ENCODE measurements at places on chromosomes 4 and X. TPM values are rescaled to one million over a fixed set of nuclear protein-coding genes. Genes with fewer than 3 reads are reported as not detected.

DNA sequence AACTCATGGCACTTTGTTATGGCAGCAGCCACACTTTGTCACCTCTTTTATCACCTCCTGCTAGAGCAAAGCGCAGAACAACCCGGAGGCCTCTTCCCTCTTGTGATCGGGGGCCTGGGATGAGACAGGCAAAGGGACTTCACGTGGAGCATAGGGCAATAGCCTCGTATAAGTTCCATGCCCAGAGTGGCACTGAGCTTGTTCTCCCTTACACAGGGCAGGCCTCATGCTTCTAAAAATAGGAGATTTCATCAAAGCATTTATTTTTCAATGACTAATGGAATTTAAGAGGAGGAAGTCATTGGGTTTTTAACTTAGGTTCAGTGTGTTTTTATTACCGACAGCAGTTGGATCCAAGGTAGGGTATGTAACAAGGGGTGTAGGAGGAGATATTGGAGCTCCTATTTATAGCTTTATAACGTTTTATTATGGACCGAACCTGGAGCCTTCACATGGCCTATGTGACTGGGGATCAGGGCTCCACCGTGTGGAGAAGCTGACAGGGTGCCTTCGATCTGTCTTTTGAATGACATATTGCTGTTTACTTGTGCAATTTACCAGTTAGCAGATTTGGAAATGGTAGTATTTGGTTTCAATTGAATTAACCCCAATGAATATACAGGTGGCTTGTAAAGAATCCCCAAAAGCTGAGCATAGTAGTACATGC, 93.8 kb downstream of the SLC2A9 start:
- no peaks in the 10 kb centered on the region for H3K27me3 ChIP-seq
- DNase-seq = no peak
- no peak overlapping the region for H3K4me3 ChIP-seq

- H3K4me3 ChIP-seq = no peak overlapping the region
- DNase-seq = peak; percentile 4
- no peaks in the 10 kb centered on the region for H3K4me1 ChIP-seq
- H3K36me3 ChIP-seq = peaks cover 7% of the 10 kb centered on the region
Measured at GRCh38 chr4:169677150-169677748, 56.9 kb downstream of the CLCN3 start.

DNA sequence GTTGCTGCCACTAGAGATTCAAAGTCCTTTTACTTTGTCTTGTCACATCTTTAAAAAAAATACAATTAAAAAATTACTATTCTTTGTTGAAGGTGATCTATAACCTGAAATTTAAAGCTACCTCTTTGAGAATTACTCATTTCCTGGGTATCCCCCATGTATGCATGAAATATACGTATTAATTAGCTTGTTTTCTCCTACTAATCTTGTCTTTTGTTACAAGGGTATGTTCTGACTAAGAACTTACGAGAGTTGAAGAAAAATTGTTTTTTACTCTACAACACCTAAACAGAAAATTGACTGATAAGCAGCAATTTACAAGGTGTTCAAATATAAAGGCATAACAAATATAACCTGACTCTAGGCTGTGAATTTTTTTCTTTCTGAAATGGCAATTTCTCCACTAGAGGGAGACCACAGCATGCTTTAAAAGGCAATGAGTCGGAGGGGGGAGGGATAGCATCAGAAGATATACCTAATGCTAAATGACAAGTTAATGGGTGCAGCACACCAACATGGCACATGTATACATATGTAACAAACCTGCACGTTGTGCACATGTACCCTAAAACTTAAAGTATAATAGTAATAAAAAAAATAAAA, 249.6 kb downstream of the OPHN1 start:
- H3K36me3 ChIP-seq = no peaks in the 10 kb centered on the region
- H3K27ac ChIP-seq = no peak overlapping the region

GRCh38 chr4:110619463-110620247, 3.2 kb downstream of the PITX2 start:
- no peak overlapping the region for H3K4me3 ChIP-seq
- no peak for DNase-seq
- H3K4me1 ChIP-seq = peaks cover 47% of the 10 kb centered on the region
- H3K27me3 ChIP-seq = peaks cover 100% of the 10 kb centered on the region
- no peaks in the 10 kb centered on the region for H3K36me3 ChIP-seq
- no peak overlapping the region for H3K27ac ChIP-seq

The FABP2 gene
- not detected for total RNA-seq

GRCh38 chrX:123835661-123836371, 24.0 kb upstream of the XIAP start:
- no peaks in the 10 kb centered on the region for H3K27me3 ChIP-seq
- no peaks in the 10 kb centered on the region for H3K36me3 ChIP-seq
- no peaks in the 10 kb centered on the region for H3K4me1 ChIP-seq
- no peak overlapping the region for H3K4me3 ChIP-seq

- H3K27me3 ChIP-seq = no peaks in the 10 kb centered on the region
- no peaks in the 10 kb centered on the region for H3K4me1 ChIP-seq
- H3K4me3 ChIP-seq = no peak overlapping the region
- DNase-seq = no peak
- no peak overlapping the region for H3K27ac ChIP-seq
- H3K36me3 ChIP-seq = no peaks in the 10 kb centered on the region
Measured at GRCh38 chrX:105331244-105331643, 110.8 kb upstream of the TEX13A start.

DNA sequence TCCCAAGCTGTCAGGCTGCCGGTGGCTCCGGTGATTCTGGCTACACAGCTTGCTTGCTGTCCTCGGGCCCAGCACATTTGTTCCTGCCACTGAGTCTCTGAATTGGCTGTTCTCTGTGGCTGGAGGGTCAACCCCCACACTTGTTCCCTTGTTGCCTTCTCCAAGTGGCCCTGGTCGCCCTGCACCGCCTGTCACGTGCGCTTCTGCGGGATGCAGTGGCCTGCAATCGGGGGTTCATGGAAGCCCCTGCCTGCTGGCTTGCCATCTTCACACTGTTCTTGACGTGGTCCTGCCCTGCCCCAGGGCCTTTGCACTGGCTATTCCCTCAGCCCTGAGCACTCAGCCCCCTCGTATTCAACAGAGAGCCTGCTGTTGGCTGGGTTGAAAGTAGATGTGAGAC, 8.1 kb downstream of the CLCN4 start:
- DNase-seq = no peak
- H3K36me3 ChIP-seq = peaks cover 14% of the 10 kb centered on the region
- no peak overlapping the region for H3K27ac ChIP-seq
- peaks cover 12% of the 10 kb centered on the region for H3K4me1 ChIP-seq

The GPR34 gene
- 54.4 TPM for total RNA-seq

GRCh38 chr4:175470131-175470530, 341.9 kb downstream of the GPM6A start:
- H3K27ac ChIP-seq = no peak overlapping the region
- no peaks in the 10 kb centered on the region for H3K27me3 ChIP-seq
- H3K36me3 ChIP-seq = no peaks in the 10 kb centered on the region
- H3K4me3 ChIP-seq = no peak overlapping the region

DNA sequence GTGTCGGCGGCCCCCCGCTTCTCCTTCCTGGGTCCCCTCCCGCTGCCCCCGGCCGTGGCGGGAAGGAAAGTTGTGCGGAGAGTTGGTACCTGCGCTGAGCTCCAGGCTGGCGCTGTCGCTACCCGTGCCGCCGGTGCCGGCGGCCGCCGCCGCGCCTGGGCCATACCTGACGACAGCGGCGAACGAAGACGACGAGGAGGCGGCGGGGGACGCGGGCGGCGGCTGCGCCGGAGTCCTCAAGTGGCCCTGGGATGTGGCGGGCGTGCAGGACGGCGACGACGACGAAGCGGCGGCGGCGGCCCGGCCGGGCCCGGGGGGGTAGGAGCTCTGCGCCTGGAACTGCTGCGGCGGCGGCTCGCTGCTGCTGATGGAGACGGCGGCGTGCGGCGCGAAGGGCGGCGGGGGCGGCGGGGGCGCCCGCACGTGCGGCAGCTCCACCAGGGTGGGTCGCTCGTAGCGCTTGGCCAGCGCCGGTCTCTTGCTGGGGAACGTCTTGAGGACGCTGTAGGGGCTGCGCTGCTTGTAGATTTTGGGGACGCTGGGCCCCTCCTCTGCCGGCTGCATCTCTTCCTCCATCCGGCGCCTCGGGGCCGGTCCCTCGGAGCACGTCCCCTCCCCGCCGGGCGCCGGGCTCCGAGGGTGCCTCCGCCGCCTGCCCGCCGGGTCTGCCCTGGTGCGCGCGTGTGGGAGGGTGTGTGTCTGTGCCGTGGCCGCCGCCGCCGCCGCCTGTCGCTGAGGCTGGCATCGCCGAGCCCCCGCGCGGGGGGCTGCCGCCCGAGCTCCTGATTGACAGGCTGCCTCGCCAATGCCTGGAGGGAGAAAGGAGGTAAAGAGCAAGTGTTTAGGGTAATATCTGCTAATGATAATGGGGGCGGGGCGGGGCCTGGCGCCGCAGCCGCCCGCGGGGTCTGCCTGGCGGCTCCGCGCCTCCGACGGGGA, 618 bp downstream of the BEND4 start:
- no peaks in the 10 kb centered on the region for H3K36me3 ChIP-seq
- H3K27ac ChIP-seq = no peak overlapping the region
- H3K4me3 ChIP-seq = peak overlapping the region; percentile 30
- H3K4me1 ChIP-seq = peaks cover 18% of the 10 kb centered on the region
- H3K27me3 ChIP-seq = peaks cover 35% of the 10 kb centered on the region

The UCP1 gene
- total RNA-seq = not detected

GRCh38 chr4:140736669-140737343, 19.4 kb downstream of the TBC1D9 start:
- H3K27me3 ChIP-seq = no peaks in the 10 kb centered on the region
- H3K27ac ChIP-seq = no peak overlapping the region
- H3K36me3 ChIP-seq = no peaks in the 10 kb centered on the region

GRCh38 chr4:113483131-113483530, 278.4 kb downstream of the CAMK2D start:
- H3K27ac ChIP-seq = no peak overlapping the region
- no peak overlapping the region for H3K4me3 ChIP-seq
- H3K36me3 ChIP-seq = no peaks in the 10 kb centered on the region
- H3K4me1 ChIP-seq = no peaks in the 10 kb centered on the region

- peaks cover 71% of the 10 kb centered on the region for H3K36me3 ChIP-seq
- H3K27ac ChIP-seq = no peak overlapping the region
- no peak overlapping the region for H3K4me3 ChIP-seq
- H3K27me3 ChIP-seq = no peaks in the 10 kb centered on the region
- no peaks in the 10 kb centered on the region for H3K4me1 ChIP-seq
- DNase-seq = no peak
Measured at GRCh38 chrX:341541-342101, 23.0 kb upstream of the GTPBP6 start.

DNA sequence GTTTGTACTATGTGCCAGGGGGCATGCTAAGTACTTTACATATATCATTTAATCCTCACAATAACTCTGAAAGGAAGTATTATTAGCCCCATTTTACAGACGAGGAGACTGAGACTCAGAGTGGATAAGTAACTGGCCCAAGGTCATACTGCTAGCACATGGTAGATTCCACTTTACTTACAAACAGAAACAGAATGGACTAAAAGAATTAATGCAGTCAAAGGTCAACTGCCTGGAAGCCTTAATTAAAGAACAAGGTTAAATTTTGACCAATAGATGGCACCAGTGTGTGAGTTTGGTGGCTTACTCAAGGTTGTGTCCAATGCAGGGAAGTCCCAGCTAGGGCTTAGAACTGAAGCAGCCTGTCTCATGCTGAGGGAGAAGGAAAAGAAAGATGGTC, 4.7 kb downstream of the RIPPLY1 start:
- H3K27me3 ChIP-seq = peaks cover 12% of the 10 kb centered on the region
- no peaks in the 10 kb centered on the region for H3K36me3 ChIP-seq
- no peaks in the 10 kb centered on the region for H3K4me1 ChIP-seq
- no peak for DNase-seq

- H3K4me1 ChIP-seq = peaks cover 8% of the 10 kb centered on the region
- DNase-seq = no peak
- H3K4me3 ChIP-seq = peak overlapping the region; percentile 24
- H3K27me3 ChIP-seq = no peaks in the 10 kb centered on the region
- H3K36me3 ChIP-seq = peaks cover 1% of the 10 kb centered on the region
Measured at GRCh38 chrX:129932821-129933321, 26.9 kb downstream of the UTP14A start.

The NSUN7 gene
- total RNA-seq = 6.0 TPM

DNA sequence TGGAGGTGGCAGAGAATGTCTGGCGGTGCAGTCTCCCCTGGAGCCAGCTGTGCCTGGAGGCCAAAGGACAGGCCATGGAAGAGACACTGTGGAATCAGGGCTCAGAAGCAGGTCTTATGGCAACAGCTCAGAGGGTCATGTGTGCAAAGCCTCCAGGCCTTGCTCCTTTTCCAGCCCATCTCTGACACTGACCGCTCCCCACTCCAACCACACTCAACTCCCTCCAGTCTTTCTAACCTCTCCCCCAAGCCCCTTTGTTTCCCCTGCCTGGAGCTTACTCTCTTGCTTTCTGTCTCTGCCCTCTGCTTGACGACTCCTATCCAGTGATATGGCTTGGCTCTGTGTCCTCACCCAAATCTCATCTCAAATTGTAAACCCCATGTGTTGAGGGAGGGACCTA, 34.2 kb upstream of the CRMP1 start:
- no peaks in the 10 kb centered on the region for H3K27me3 ChIP-seq
- no peaks in the 10 kb centered on the region for H3K36me3 ChIP-seq
- no peak overlapping the region for H3K4me3 ChIP-seq
- H3K27ac ChIP-seq = no peak overlapping the region
- H3K4me1 ChIP-seq = peaks cover 4% of the 10 kb centered on the region
- no peak for DNase-seq

DNA sequence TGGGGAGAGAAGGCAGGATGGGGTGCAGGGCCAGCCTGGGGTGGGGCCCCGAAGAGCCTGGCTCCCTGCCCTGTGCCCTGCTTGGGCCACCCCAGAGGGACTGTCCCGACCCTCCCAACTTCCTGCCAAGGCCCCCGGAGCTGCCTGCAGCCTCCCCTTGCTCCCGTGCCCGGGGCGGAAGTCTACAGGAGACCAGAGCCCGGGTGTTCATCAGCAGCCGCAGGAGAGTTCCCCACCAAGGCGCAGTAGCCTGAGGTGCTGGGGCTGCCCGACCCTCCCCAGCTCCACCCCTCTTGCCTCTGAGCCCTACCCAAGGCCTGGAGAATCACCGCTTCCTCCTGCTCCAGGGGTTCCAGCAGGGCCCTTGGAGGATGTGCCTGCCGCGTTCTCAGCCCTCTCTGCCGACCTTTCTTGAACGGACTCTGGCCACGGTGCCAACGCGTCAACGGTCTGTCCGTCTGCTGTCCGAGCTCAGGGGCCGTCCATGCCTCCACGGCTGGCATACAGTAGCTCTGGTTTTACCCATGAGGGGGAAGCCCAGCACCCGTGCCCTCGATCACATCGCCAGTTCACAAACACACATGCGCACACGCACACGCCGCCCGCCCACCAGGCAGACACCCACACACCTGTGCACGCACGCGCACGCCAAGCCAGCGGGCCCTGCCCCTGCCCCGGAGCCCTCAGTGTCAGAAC, 36.0 kb upstream of the SPON2 start:
- peaks cover 63% of the 10 kb centered on the region for H3K4me1 ChIP-seq
- DNase-seq = no peak
- peak overlapping the region; percentile 61 for H3K27ac ChIP-seq
- no peak overlapping the region for H3K4me3 ChIP-seq

- H3K27me3 ChIP-seq = no peaks in the 10 kb centered on the region
- no peak overlapping the region for H3K4me3 ChIP-seq
- DNase-seq = no peak
Measured at GRCh38 chr4:95122001-95122400, 364.2 kb downstream of the BMPR1B start.

The GPR82 gene
- total RNA-seq = 0.17 TPM

The VSIG1 gene
- total RNA-seq = 0.39 TPM

- no peaks in the 10 kb centered on the region for H3K27me3 ChIP-seq
- H3K4me1 ChIP-seq = no peaks in the 10 kb centered on the region
- no peaks in the 10 kb centered on the region for H3K36me3 ChIP-seq
- DNase-seq = no peak
- no peak overlapping the region for H3K27ac ChIP-seq
- H3K4me3 ChIP-seq = no peak overlapping the region
Measured at GRCh38 chrX:29145316-29145715, 558.1 kb downstream of the IL1RAPL1 start.

The SLITRK4 gene
- total RNA-seq = 35.6 TPM

Data from spinal cord (tissue), 10 donors.